Muscle of arm (tissue), 14 donors: ENCODE measurements at places on chromosomes 13 and 19. TPM values are rescaled to one million over a fixed set of nuclear protein-coding genes. Genes with fewer than 3 reads are reported as not detected.

DNA sequence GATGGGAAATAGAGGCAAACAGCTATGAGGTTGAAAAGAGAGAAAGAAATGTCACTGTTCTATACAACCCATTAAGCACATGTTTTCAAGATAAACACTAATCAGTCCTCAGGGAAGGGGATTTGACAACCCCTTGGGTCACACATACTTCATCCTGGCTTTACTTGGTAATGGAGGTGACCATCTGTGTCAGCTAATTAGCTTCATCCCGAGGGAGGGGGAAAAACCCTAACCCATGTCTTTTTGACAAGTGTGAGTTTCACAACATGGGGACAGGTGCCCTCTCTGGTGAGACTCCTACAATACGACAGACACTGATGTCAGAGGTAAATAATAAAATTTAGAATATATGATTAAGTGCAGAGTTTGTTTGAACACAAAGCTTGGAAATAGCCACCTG lies 43.1 kb downstream of the ZNF611 start:
- DNase-seq = no peak

DNA sequence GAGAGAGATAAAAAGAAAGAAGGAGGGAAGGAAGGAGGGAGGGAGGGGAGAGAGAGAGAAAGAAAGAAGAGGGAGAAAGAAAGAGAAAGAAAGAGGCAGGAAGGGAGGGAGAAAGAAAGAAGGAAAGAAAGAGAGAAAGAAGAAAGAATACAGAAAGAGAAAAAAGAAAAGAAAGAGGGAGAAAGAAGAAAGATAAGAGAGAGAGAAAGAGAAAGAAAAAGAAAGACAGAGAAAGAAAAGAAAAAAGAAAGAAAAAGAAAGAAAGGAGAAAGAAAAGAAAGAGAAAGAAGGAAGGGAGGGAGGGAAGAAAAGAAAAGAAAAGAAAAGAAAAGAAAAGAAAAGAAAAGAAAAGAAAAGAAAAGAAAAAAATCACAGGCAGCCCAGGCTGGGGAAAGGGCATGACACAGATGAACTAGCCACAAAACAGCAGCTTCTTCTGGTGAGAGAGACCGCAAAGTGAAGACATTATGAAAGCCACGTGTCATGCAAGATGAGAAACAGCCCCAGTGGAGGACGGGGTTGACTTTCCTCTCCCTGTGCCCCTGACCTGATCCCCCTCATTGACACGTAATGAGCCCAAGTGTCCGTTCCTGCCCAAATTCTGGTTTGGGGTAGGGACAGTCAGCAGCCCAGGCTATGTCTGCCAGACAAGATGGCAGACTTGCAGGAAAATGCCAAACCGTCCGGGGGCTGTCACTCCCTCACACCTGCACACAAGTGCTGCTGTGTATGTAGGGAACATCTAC lies 102.1 kb downstream of the INSR start:
- no peak for DNase-seq

The MAST1 gene
- polyA plus RNA-seq = 0.62 TPM

DNA sequence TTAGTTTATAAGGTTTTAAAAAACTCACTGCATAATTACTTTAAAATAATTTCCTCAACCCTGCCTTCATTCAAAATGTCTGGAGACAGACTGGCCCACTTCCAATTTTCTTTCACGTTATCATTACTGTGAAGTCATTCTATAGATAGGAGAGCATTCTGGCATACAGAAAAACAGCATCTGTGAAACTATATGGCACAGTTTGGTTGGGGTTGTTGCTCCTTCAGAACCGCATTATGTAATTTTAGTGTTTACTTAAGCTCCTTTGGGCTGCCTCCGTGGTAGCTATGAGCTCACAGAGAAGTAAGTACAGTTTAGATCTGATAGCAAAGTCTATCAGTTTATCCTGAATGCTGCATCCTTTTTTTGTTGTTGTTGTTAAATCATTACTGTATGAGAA lies 104.3 kb downstream of the KCNRG start:
- DNase-seq = no peak

DNA sequence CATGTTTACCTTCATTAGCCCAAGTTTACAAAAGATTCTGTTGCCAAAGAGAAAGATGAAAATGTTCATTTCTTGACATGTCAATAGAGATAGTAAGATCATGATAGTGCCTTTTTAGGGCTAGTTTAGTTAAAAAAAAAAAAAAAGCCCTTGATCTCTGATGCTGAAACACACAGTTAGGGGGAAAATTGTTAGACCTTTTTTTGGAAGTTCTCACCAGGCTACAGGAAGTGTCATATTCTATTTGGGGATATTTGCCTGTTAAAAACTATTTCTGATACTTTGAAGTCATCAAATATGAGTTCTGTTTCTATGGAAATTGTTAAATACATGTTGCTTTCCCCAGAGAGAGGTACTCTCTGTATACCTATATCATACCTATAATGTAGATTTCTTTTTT lies 21.6 kb downstream of the SLAIN1 start:
- no peak for DNase-seq

The C1QTNF9 gene
- polyA plus RNA-seq = 5.4 TPM

GRCh38 chr19:6613711-6614110 lies 22.8 kb upstream of the CD70 start:
- DNase-seq = no peak

The RNF113B gene
- not detected for polyA plus RNA-seq

- DNase-seq = no peak
These were observed 49.6 kb downstream of the MRPL57 start for GRCh38 chr13:21225841-21226581.

The FGF22 gene
- polyA plus RNA-seq = not detected

GRCh38 chr13:50529154-50529882 lies 314.2 kb downstream of the DLEU7 start:
- peak; percentile 69 for DNase-seq

DNA sequence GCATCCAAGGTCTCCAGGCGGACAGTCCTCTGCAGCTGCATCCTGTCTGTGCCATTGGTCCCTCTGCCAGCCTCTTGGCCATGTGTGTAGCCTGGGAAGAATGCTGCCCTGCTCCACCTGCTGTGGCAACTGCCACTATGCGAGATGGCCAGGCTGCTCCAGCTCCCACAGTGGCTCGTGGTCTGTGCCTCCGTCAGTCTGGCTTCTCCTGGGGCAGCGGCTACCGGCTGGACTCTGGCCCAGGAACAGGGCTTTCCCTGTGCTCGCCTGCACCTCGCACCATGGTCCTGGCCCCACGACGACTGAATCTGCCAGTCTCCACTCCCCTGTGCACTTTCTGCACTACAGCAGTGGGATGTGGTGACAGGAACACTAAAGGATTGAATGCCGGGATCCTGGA lies 26.7 kb upstream of the FFAR2 start:
- DNase-seq = no peak

DNA sequence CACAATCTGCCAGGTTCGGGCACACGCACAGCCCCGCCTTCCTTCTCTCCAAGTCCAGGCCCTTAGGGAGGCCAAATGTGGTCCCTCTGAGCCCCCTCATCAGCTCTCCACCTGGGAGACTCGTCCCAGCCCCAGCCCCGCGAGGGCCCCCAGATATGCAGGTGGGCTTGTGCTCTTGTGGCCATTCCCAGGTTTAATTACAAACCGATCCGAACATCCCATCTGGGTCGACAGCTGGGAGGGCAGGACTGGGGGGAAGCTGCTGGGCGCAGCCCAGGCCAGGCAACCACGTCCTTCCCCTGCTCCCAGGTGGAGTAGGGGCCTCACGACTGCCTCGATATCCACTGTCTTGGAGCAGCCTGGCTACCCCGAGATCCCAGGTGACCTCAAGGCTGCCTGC lies 7.5 kb upstream of the C2CD4C start:
- no peak for DNase-seq

The SIGLEC8 gene
- not detected for polyA plus RNA-seq

- DNase-seq = no peak
These were observed 2.0 kb downstream of the MAST3 start for GRCh38 chr19:18099623-18099995.

GRCh38 chr13:73849292-73849691 lies 284.9 kb downstream of the KLF12 start:
- DNase-seq = no peak

- DNase-seq = no peak
These were observed 581.9 kb upstream of the PRR20A start for GRCh38 chr13:56558698-56559320.

DNA sequence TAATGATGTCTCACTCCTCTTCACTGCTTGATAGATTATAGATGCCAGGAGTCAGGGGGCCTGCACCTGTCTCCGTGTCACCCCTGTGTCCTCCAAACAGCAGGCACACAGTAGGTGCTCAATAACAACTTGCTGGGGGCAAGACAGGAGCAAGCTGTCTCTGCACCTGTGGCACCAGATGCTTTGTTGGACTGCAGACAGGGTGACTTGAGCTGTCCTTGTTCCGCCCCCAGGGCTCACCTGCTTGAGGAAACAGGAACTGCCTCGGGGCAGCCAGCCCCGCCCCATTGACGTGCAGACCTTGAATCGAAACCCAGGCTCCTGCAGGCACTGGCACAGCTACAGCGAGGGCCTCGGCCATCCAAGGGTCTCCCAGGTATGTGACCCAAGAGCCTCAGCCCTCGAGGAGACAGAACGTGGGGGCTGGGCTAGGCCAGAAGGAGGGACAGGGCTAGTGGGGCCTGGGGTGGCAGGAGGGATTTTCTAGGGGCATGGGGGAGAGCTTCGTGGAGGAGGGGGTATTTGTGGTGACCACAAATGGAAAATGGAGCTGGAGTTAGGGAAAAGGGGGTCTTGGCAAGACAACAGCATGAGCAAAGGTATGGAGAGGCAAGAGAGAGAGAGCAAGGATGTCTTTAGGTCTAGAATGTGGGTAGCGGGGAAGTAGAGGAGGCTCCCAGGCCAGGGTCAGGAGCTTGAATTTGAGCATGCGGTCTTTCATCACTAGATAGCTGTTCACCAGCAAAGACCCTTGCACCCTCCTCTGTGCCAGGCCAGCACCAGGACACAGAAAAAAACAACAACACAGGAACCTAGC lies at the start of gene HSH2D:
Gene HSH2D, plus strand, starts transcription at position 287 of the 817 bp plus-strand sequence. CDS start 5,066 bp downstream, outside the sequence.
- DNase-seq = no peak

DNA sequence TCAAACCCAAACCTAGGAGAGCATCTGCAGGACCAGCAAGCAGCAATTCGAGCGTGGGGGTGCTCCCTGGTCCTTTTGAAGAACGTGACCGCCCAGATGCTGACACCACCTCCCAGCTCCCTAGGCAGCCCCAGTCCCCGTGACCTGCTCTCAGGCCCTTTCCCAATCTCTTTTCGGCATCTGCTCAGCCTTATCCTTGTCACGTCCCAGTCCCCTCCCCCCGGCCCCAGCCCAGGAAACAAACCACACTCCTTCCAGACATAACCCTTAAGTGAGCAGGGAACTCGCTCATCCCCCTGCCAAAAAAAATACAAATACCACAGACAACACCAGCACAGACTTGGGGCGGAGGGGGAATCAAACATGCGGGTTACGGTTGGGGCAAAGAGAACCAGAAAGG lies 3.3 kb downstream of the MLLT1 start:
- no peak for DNase-seq

DNA sequence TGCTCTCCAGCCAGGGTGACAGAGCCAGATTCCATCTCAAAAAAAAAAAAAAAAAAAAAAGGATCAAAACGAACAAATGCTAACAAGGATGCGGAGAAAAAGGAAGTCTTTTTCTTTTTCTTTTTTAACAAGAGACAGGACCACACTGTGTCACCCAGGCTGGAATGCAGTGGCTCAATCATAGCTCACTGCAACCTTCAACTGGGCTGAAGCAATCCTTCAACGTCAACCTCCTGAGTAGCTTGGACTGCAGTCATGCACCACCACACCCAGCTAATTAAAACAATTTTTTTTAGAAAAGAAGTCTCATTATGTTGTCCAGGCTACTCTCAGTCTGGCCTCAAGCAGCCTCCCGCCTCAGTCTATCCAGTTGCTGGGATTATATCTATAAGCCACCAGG lies 20.8 kb upstream of the OR7A17 start:
- no peak for DNase-seq

- no peak for DNase-seq
These were observed 7.2 kb downstream of the WDR18 start for GRCh38 chr19:991174-991931.

The CDK8 gene
- polyA plus RNA-seq = 27.2 TPM

GRCh38 chr13:85247780-85248179 lies 551.4 kb downstream of the SLITRK6 start:
- no peak for DNase-seq

GRCh38 chr19:34172661-34173192 lies 423 bp downstream of the LSM14A start:
- DNase-seq = peak; percentile 47

GRCh38 chr19:49338691-49339300 lies 3.6 kb downstream of the CD37 start:
- no peak for DNase-seq

DNA sequence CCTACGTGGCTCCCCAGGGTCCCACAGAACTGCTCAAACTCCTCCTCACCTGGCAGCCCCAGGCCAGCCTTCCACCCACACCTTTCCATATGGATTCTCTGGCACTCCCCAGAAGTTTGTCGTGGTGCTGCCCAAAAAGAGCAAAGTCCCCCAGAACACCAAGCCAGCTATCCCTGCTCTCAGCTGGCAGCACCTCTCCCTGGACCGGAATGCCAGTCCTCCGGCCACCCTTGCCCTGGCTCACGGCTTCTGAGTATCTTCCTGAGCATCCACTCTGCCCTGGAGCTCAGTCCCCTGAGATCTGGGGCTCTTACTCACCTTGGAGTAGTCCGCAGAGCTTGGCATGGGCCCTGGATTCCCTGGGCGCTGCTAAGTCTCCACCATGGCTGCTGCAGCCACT lies 166.5 kb upstream of the ZNF507 start:
- no peak for DNase-seq

DNA sequence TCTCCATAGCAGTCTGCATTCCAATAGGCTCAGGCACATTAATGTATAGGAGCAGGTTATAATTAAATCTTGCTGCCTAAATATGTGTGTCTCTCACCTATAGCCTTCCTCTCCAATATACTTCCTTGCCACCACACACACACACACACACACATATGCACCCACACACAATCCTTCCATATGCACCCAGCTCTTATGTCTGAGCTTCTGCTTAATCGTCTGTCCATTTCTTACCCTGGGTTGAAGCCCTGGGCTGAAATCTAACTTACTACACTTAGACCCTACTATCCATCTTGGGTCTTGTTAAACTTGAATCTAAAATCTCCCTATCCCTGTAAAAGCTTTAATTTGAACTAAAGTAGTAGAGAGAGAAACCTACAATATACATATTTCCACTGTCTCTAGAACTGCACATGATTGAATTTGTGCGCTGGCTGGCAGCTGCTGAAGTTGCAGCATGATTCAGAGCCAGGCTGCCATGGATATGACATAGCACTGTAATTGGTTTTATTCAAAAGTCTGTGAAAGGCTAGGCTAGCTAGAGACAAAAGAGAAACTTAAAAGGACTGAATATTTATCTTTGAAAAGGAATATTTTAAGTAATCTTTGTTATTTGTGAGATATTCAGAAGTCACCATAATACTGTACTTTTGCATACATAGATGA lies 25.7 kb upstream of the FREM2 start:
- no peak for DNase-seq

DNA sequence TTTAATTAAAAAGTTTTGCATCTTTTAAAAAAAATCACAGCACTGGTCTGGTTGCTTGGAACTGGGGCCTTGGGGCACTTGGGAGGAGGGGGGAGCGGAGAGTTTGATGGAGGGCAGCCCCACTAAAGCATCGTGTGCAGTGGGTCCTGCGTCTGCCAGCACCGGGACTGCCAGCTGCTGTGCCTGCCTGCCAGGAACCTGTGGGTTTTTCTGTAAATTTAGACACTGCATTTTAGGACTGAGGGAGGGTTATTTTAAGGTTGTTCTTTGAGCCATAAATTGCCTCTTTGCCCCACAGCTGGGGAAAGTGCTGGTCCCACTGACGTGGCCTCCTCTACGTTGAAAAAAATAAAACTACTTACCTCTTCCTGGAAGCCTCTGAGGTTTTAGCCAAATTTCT lies 2.9 kb downstream of the KLF2 start:
- DNase-seq = no peak

- DNase-seq = no peak
These were observed 6.6 kb downstream of the TMEM272 start for GRCh38 chr13:51838240-51838846.

GRCh38 chr19:17719730-17720400 lies 585 bp downstream of the MAP1S start:
- DNase-seq = no peak
